ENCODE measurements at places on chromosomes 2 and 18. TPM values are rescaled to one million over a fixed set of nuclear protein-coding genes. Genes with fewer than 3 reads are reported as not detected.

The DHX57 gene
- total RNA-seq, result 23.7 TPM

The ARL4C gene
- 59.3 TPM for total RNA-seq

The PHLPP1 gene
- 8.2 TPM for total RNA-seq

The VRK2 gene
- 44.3 TPM for total RNA-seq

Measured in articular chondrocyte of knee joint (primary cell).